NCI-H524 (cell line): ENCODE measurements at places on chromosomes 3 and 15.

- peak; percentile 89 for DNase-seq
Observed at GRCh38 chr3:117019082-117019713, 309.6 kb downstream of the TUSC7 start.

DNA sequence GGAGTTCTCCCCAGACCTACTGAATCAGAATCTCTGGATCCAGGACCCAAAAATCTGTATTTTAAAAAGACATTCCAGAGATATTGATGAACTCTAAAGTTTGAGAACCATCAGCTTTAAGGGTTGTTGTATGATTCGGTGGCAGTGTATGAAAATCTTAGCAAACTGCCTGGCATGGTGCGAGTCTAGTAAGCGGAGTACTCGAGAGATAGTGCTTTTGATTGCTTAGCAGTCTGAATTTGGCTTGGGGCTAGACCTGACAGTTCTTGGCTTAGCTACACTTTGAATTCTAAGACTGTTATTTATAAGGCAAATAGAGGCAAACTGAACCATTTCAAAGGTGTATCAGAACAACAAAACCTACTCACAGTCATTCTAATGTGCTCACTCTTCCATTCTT lies 329.0 kb downstream of the LPP start:
- DNase-seq = no peak

- DNase-seq = no peak
Observed at GRCh38 chr3:183354325-183354831, 74.0 kb downstream of the MCF2L2 start.

DNA sequence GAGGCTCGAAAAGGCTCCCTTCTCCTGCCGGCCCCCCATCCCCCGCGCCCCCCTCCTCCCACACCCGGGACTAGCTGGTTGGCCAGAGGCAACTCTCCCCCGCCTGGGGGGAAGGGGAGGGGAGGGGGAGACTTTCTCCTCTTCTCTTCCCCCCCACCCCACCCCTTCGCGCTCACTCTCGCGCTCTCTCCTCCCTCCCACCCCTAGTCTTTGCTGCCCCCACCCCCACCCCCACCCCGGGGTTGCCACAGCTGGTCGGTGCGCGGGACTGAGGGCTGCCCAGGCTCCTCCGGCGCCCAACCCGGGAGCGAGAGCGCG lies 710 bp downstream of the MECOM start:
- DNase-seq = peak; percentile 86

DNA sequence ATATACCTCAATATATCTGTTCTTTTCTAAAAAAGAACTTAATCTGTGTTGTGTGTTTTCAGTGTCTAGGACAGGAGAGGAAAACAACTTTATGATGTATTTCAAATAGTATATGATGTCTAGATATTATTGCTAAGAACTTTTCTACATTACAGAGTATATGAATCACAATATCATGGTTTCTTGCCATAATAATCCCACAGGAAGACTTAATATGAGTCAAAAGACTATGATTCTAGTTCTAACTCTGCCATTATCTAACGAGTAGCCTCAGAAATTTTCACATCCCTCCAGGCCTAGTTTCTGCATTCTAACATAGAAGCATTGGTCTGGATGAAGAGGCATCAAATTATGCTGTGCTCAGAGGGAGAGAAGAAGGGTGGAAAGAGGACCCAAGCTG lies 107.7 kb upstream of the SPRED1 start:
- DNase-seq = no peak

DNA sequence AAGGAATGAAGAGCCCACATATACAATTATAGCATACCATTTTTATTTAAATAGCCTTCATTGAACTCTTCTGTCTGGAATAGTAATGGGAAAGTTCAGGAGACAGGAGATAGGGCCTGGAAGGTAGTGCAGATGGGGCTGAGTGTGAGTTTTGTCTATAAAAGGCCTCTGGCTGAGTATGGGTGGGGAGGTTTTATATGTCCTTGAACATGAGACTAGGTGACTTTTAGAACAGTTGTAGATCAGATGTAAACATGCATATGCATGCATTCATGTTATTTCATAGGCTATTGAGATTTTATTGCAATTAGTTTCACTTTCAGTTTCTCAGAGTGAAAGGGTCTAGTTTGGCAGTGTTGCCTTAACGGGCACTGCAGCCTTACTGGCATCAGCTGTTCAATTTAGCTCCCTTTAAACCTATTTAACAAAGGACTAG lies 27.1 kb downstream of the CGGBP1 start:
- no peak for DNase-seq

- peak; percentile 62 for DNase-seq
Observed at GRCh38 chr3:56339671-56340070, 128.6 kb downstream of the ERC2 start.

DNA sequence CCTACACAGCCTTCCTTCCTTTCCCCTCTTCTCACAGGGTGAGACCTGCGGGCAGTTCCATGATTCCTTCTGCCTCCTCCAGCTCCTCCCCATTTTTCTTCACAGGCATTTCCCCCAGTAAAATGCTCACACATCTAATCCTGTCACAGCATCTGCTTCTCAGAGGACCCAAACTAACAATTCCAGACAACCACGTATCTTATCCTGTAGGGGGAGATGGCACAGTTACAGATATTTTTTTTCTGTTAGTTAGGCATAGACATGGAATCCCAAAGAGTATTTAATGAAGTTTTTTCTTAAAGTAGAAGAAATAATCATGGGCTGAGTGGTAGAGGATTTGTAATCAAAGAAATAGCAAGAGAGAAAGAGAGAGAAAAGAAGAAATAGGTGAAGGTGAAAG lies 373.1 kb upstream of the ADAMTS9 start:
- DNase-seq = no peak

DNA sequence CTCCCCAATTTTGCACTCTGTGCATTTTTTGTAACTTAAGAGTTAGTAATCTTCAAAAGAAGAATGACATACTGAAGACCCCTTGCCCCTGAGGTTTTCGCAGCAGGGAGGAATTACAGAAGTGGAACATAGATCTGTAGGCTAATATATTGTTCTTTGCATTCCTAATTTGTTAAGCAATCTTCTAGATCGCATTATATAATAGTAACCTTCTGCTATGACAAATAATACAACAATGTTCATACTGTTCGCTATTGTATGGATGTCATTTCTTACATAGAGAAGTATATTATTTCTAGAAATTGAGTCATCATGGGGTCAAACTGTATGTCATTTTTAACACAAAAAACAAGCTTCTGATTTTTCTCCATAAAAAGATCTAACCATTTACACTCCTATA lies 95.8 kb upstream of the TGFBR2 start:
- no peak for DNase-seq

GRCh38 chr3:150278843-150279381 lies 129.2 kb upstream of the TSC22D2 start:
- no peak for DNase-seq

- DNase-seq = peak; percentile 86
Observed at GRCh38 chr3:105369500-105370371, 3.0 kb downstream of the ALCAM start.

DNA sequence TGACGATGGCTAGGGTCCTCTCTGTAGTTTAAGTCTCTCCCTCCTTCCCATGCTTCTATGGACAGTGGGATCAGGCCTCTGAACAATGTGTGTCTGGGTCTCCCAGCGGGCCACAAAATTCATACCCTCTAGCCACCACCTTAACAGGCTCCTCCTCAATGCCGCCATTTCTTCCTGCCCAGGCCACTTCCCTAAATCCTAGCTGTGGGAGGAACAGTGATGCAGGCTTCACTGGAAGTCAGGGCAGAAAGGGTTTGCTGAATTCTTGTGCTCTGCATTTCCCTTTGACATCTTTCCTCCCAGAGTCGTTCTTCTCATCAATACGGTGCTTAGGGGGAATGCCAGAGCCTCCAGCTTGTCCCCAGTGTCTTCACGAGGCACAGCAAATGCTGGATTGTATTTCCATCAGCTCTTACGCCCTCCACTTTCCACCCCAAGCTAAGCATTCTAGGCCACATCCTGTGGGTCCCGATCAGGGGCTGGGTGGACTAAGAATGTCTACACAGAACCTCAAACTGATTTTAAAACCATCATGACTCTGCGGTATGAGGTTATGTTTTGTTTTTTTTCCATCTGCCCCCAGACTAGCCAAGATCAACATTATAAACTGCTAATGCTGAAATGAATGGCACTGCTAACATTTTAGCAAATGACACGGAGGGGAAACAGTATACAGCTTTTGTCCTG lies 11.9 kb upstream of the LDHAL6B start:
- no peak for DNase-seq

DNA sequence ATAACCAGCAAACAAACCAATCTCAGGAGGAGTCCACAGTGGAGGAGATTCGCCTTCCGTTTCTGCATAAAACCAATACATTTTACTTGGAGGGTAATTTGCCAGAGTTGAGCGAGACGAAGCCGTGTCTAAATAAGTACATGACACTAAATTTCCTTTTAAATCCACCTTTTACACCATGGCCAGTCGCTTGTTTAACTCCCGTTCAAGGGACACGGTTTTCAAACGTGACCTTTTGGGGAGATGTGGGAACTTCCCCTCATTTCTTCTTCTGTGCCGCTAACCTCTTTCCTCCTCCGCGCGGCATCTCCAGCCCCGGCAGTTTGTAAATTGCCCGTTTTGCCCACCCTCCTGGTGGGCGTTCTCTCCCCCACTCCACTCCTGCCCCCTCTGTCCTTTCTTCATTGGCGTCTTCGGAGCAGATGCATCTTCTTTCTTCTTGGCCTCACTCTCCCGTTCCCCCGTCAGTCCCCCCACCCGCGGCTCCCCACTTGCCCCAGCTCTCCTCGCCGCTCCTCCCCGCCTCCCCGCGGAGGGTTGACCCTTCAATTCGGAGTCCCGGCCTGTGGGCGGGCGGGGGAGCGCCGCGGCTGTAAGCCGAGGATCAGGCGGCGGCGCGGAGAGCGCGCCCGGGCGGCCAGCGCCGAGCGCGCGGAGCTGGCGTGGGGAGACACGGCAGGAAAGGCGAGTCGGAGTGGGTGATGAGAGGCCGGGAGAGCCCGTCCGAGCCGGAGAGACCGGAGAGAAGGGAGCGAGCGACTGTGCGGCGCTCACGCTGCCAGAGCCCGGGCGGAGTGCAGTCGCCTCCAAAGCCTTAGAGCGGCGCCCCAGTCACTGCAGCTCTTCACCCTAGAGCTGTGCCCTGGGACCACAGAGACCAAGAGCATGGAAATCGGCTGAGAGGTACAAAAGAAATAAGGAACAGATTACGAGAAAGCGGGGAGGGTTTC lies at the start of gene NLGN1:
Gene NLGN1, plus strand, starts transcription at position 584 of the 950 bp plus-strand sequence.
- DNase-seq = peak; percentile 86

DNA sequence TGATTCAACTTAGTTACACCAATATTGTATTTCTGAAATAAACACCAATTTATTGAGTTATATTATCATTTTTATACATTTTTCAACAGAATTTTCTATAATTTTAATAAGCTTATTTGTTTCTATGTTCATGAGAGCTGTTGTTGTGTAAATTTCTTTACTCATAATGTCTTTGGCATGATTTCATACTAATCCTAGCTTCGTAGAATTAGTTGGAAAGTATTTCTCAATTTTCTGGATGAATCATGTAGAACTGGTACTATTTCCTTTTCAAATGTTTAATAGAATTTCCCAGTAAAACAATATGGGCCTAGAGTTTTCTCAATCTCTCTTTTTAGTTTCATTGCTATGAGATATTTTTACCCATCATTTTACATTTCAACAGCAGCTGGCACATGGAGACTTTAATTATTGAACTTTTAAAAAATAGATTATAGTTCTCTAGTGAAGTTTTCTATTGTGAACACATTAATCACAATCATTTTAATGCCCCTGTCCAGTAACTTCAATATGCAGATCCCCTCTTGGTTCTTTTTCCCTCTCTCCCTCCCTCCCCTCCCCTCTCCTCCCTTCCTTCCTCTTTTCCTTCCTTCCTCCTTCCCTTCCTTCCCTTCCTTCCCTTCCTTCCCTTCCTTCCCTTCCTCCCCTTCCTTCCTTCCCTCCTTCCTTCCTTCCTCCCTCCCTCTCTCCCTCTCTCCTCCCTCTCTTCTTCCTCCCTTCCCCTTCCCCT lies 1357.1 kb downstream of the ZPLD1 start:
- DNase-seq = no peak

GRCh38 chr15:56732135-56732885 lies 999 bp downstream of the ZNF280D start:
- DNase-seq = peak; percentile 48

GRCh38 chr15:97224191-97224641 lies 736.3 kb upstream of the ARRDC4 start:
- no peak for DNase-seq

GRCh38 chr15:43516185-43516584 lies 1.2 kb upstream of the MAP1A start:
- no peak for DNase-seq

DNA sequence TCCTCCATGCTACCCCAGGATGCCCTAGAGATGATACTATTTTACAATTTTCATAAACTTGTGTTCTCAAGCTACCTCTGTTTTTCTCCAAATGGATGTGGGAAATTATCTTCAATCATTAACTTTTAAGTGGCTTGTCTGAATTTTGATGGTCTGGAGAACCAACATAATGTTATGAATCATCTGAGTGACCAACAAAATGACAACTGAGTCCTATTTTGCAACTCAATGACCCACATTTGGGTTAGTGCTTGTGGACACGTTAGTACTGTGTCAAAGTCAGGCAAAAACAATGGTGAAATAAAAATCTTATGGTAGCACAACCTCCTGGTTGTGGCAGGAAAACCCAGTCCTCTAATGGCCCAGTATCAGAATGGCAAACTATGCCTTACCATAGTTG lies 352.4 kb upstream of the ZNF385D start:
- no peak for DNase-seq

GRCh38 chr3:118488732-118489131 lies 545.9 kb downstream of the IGSF11 start:
- no peak for DNase-seq

- DNase-seq = no peak
Observed at GRCh38 chr3:102791641-102792589, 357.1 kb downstream of the ZPLD1 start.

- no peak for DNase-seq
Observed at GRCh38 chr3:16171009-16171408, 3.5 kb upstream of the GALNT15 start.

- DNase-seq = no peak
Observed at GRCh38 chr3:17500618-17501017, 241.8 kb downstream of the TBC1D5 start.

- no peak for DNase-seq
Observed at GRCh38 chr15:33476908-33477307, 166.1 kb downstream of the RYR3 start.

DNA sequence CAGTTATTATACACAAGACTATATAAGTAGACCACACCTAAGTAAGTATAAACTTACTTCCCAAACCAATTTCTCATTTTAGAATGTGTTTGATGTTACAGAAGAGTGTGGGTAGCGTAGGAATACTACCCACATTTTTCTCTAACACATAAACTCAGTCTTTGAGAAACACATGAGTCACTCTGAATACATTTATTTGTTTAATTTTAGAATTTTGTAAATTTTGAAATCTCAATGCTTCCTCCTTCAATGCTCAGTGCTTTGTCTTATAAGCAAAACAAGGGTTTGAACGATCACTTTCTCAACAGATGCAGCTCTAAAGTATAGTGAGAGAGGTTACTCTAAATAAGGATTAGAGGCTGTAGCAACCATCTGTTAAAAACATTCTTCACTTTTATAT lies 700.8 kb downstream of the SI start:
- DNase-seq = peak; percentile 83

GRCh38 chr3:67655364-67656121 lies 1.1 kb upstream of the SUCLG2 start:
- DNase-seq = no peak
